ENCODE measurements at places on chromosomes 4 and X.
A peak's percentile ranks its signal among the peaks of the same experiment; 100 is the strongest.

DNA sequence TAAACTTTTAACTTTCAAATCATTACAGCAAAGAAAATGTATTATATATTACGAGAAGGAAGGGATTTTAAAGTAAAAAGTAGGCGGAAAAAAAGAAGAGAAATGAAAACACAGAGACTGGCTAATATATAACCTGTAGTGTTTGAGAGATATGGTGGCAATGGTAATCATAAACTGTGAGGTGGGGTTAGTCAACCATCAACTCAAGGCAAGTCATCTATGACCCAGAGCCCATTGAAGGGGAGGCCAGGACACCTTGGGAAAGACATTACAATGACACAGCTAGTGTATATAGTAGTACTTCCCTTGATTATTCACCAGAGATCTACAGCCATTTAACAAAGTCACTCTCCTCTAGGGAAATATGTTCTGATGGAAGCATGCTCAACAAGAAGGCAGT is 423.9 kb upstream of the PITX2 start:
- DNase-seq, result no peak

DNA sequence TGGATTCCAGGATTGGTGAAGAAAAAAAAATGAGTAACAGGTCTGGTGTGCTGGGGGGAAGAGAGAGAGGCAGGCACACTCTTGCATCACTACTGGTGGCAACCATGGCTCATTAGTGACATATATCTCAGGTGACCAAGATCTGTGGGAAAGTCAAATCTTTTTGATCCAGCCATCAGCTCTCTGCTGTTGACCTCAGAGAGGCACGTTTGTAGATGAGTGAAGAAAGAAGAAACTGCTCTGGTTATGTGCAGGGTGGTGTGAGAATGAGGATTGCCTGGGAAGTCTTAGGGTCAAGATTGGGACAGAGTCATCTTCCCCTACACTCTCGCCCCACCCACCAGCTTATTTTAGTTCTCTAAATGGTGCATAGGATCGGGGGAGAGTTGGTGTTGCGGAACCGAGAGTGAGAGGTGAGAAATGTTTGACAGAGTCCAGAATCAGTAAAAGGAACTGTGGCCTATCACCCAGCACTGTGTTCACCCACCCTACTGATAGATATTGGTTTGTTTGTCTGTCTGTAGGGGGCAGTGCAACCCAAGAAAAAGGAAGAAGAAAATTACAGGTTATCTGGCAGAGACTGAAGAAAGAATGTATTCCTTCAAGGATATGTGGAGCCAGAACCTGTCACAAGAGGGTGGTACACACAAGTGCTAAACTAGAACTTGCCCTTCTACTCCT is 21.9 kb downstream of the ARMCX6 start:
- DNase-seq, result peak; percentile 32

GRCh38 chr4:169033660-169034059 is 23.6 kb upstream of the CBR4 start:
- DNase-seq, result no peak

DNA sequence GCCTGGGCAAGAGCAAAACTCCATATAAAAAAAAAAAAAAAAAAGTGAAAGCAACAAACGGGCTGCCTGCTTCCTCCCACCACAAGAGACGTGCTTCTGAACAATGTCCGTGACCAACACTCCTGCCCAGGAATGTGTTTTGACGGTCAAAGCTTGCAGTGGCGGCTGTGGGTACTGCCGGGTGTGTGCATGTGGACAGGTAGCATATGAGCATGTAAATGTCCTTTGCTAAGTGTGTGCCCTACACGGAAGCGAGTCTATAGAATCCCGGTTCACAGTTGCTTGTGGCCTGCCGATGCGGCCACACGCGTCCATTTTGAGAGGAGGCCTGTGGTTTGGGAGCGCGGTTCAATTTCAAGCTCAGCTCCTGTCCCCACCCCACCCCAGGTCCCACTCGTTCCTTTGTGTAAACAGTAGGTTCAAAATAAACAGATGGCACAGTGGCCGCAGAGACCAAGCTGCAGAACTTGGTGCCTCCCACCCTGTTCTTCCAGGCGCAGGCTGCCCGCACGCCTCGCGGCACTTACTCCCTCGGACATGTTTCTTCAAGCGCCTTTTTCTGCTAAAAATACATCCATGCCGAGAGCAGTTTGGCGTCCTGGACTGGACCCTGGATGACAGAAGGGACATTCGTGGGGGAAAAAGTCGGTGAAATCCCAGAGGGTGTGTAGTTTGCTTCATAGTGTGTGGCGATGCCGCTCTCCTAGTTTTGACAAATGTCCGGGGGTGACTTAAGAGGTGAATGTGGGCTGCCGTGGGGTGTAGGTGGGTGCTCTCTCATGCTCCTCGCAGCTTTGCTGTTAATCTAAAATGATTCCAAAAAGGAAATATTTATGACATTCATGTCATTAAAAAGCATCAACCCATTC is 11.5 kb upstream of the NKX1-1 start:
- no peak for DNase-seq

GRCh38 chrX:131330735-131331134 is 41.6 kb upstream of the IGSF1 start:
- no peak for DNase-seq

DNA sequence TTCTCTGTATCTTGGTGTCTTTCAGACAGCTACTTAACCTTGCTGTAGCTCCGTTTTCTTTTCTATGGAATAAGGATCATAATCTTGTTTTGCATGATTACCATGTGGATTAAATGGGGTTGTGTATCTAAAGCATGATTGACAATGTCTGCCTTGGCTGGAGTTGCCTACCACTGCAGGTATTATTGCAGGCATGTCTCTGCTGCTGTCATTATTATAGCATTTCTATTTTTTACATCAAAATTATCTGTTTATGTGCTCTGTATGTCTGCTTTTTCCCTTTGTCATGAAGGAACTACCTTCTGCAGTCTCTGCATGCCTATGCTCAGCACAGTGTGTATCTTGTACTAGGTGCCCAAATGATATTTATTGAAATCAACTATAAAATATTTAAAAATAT is 95.9 kb upstream of the TAPT1 start:
- DNase-seq, result no peak

DNA sequence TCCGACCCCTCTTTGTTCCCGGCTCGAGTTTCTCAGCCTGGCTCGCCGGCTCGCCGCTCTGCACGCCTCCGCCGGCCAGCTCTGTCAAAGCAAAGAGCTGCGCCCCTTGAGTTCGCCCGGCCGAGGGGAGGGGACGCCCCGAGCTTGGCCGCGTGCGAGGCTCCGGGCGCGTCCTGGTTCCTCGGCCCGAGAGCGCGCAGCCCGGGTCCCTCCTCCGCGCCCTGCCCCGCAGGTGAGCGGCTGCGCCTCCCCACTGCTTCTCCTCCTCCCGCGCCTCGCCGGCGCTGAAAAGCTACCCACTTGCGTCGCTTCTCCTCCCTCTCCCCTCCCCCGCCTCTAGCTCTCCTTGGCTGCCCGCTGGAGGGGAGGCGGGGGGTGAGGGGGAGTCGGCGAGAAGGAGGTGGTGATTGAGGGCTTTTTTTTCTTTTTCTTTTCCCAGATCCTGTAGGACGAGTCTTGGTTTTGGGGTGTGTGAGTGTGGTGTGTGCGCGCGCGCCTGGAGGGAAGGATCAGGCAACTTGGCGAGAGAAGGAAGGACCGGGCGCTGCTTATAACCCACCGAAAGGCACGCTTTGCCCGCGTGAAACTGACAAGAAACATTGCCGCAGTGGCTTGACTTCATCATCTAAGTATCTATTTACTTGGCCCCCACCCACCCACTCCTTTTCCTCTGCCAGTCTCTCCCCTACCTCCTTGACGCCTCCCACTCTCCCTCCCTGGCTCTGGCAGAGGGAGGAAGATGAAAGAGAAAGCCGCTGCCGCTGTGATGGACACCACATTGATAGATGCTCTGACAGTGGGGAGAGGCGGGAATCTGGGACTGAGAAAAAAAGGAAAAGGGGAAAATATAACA is at the start of gene LEF1:
Gene LEF1, minus strand, starts transcription at position 262 of the 853 bp plus-strand sequence. CDS start 1,165 bp downstream, outside the sequence.
- no peak for DNase-seq

- no peak for DNase-seq
Measured at GRCh38 chr4:39852636-39853035, 125.1 kb downstream of the PDS5A start.

DNA sequence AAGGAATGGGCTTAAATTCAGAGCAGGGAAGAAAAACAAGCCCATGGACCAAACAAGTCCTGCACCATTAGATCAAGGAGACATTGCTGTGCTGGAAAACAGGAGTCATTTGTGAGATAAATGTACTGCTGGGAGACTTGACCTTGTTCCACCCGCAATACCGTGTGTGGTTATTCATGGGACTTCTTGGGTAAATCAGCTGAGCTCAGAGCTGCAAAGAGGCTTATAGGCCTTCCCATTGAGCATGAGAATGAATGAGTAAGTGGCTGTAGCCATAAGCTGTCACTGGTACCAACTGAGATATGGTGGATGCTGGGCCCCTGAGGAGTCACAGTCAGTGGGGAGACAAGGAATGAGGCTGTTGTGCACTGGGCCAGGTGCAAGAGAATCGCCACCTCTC is 2.3 kb upstream of the CYTL1 start:
- no peak for DNase-seq

DNA sequence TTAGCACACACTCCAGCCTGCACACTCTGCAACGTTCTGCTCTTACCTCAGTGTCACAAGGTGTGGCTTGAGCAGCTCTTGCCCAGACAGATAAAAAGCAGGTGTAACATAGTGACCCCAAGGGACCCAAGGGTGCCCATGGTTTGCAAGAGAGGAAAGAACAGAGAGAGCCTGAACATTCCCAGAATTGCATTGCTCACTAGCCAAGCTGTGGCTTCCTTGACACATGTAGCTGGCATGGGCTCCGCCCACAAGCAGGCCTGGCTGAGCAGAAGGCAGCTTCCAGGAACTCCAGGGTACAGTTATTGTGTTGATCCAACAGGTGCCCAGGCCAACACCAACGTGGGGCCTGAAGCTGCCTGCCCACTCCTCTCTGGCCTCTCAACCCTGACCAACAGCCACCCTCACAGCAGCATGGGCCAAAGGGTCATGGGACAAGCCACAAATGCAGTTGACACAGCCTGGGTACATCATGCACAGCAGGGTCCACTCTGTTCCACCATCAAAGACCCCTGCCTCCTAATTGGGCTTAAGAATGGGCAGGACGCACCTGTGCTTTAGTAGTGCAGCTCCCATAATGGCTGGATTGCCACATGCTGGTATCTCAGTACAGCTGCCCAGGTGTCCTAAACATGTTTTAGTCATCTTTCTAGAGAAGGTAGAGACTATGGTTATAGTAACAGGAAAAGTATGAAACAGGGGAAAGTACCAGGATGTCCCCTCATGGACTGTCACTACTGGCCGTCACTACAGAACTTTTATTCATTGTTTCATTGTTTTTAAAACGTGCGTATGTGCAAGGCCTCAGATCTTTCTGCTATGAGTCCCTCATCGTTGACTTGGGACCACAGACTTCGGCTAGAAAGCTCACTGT is 73.7 kb upstream of the ACSL1 start:
- no peak for DNase-seq

DNA sequence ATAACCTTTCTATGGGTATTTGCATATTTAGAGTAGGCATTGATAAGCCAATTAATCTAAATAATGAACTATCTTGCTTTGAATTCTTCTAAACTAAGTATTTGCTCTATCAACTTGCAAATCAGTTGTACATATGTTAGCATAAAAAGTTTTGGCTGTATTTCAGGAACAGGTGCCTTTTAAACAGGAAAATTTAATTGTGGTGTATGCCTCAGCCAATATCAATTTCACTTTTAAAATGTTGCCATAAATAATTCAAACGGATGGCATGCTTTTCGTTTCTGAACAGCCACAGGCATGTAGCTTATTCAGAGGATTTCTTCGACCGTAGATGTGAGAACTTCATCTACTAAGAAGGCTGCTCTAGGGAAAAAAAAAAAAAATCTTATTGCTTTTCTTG is 99.9 kb downstream of the DCLK2 start:
- no peak for DNase-seq

DNA sequence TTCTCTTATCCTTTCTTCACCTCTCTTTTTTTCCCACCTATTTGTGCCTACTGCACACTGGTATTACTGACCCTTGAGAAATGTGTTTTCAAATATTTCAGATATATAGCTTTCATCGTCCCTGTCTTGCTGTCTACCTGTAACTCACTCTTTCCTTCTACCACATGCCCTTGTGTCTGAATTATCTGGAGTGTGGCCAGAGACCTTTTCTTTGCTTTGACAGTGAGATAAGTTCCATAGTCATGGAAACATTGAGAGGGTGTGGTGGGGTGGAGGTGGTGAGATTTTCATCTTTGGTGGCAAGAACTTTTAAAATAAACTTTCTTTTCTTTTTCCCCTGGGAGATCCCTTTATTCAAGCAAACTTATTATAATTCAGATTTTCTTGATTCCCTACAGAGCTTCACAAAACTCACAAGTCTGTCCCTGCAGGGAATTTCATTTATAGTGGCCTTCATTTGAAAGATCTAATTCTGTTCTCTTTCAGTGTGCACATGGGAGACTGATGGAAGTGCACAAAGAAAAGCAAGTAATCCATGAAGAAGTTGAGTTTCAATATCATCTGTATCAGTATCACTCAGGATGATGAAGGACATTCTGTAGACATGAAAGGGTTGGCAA is 95.7 kb downstream of the SH2D1A start:
- no peak for DNase-seq

DNA sequence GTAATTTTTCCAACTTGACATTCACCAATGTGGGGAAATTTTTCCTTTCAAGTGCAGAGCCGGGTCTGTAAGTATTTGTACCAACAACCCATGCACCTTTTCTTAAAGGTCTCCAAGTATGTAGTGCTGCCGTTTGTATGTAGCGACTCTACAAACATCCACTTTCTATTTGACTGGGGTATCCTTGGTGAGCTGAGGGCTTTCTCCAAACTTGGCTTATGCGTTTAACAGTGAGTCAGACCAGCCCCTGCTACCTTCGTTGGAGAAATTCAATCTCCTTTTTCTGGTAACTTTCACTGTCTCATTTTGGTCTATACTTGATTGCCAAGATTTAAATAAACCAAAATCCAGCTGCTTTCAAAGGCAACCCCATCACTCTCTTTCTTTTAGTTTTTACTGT is 34.9 kb downstream of the MGST2 start:
- no peak for DNase-seq

GRCh38 chrX:71225676-71226075 is 2.7 kb downstream of the GJB1 start:
- DNase-seq, result no peak

GRCh38 chr4:57110640-57111511 is 691 bp upstream of the IGFBP7 start:
- DNase-seq, result peak; percentile 36

- no peak for DNase-seq
Measured at GRCh38 chrX:149476513-149476912, 28.6 kb downstream of the IDS start.

GRCh38 chr4:122744229-122744628 is 11.7 kb downstream of the BBS12 start:
- no peak for DNase-seq

DNA sequence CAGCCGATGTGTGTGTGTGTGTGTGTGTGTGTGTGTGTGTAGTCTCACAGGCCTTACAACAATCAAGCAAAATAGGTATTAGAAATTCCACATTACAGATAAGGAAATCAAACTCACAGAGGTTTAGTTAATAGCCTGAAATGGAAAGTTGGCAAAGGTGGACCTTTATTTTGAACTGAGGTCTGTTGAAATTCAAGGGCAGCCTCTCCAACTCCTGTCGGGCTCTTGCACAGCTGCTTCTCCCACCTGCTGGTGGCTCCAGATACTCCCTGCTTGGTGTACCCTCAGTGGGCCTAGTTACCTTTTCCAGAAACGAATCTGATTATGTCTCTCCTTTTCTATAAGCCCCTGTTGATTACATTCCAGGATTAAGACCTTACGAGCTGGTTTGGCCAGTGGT is 195.9 kb downstream of the MGST2 start:
- DNase-seq, result no peak

GRCh38 chr4:38804654-38805295 is at the start of gene TLR1:
TLR1 (minus strand) TSS chr4:38804791; CDS start chr4:38798831, 5,960 bp downstream.
- no peak for DNase-seq

- DNase-seq, result no peak
Measured at GRCh38 chrX:153408221-153408721, 3.0 kb upstream of the ZFP92 start.

Data from GM19239 (cell line).